CD4-positive, alpha-beta T cell (primary cell): ENCODE measurements at places on chromosomes 6 and 20.

- no peak for DNase-seq
Observed at GRCh38 chr6:33837971-33838665, 34.3 kb upstream of the MLN start.

- no peak for DNase-seq
Observed at GRCh38 chr6:37785002-37785662, 34.4 kb upstream of the ZFAND3 start.

GRCh38 chr6:9583753-9584352 is 831.0 kb downstream of the TFAP2A start:
- no peak for DNase-seq

DNA sequence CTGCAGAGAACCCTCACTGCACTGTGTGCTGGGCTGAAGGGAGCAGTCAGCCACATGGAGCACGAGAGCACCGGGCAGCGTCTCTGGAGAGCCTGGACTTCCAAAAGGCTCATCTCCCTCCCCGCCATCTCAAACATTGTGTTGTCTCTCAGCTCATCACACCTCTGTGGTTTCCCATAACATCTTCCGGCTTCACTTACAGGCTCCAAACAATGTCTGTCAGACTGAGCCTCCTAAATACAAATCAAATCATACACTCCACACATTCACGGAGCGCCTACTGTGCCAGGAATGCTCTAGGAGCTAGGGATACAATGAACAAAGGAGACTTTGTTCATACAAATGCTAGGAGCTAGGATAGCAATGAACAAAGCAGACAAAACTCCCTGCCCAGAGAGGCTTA is 398.0 kb downstream of the RNGTT start:
- DNase-seq, result no peak

DNA sequence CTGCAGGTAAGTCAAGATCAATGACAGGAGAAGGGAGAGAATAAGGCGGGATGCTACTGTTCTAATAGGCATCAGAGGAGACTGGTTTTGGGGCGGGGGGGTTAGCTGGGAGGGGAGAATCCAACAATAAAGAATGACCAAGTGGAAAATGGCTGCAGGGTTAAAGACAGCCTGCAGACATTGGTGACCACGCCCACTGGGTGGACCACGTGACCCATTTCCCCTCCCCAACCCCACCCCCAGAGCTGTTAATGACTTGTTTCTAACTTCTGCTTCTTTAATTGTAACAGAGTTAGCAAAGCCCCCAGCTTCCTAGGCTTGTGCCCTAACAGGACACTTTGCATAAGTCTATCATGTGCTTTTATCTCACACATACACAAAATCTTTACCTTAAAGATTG is 344.5 kb downstream of the KIF16B start:
- DNase-seq, result no peak

- DNase-seq, result no peak
Observed at GRCh38 chr6:3108746-3109414, 9.6 kb upstream of the BPHL start.

- no peak for DNase-seq
Observed at GRCh38 chr6:38725414-38726183, 10.5 kb downstream of the DNAH8 start.

DNA sequence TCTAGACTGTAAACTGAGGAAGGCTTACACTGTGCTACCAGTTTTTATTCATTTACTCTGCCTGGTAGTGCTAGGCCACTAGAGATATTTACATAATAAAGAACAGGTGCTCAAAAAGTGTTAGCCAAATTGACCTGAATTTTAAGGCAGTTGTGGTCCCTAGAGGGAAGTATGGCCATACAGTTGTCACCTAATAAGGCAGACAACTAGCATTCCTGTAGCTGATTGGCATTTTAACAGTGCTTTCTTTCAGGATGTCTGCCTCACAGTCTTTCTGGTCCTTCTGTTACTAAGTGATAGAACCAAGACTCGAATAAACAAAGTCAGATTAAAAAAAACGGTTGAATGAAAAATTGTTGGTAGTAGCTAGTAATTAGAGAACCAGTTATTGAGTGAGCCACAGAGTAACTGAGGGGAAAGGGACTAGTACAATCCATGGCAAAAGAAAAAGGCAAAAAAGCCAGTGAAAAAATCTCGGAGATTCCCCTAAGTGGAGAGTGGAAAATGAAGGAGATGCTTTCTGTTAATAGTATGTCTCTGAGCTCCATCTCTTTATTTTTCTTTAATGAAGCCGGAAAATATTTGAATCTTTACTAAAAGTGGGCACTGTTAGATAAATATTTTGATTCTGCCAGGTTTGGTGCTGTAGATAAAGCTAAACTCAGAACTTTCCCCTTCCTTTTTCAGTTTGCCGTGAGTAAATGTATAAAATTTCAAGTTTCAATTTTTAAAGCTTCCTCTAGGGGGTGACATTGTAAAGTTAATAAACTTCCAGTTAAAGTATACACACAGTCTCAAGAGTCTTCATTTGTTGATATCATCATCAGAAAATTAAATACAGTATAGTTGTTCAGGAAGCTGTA is 9.1 kb downstream of the VTA1 start:
- DNase-seq, result no peak

- DNase-seq, result no peak
Observed at GRCh38 chr6:96923400-96923799, 1.1 kb upstream of the KLHL32 start.

DNA sequence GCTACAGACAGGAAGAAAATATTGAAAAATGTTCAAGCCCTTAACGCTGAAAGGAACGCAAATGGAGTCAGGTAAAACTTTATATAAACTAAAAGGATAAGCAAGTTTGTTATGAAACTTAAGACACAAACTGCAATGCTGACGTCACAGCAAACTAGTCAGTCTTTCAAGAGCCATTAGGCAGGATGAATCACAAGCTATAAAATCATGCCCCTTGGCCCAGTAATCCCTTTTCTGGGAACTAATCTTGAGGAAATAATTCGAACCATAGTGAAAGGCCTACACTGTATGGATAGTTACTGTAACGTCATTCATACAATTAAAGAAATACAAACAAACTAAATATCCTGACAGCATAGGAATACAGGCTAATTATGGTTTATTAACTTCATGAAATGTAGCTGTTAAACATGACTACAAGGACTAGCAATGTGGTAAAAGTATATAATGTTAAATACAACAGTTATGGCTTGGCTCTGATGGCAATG is 42.7 kb upstream of the HINT3 start:
- no peak for DNase-seq

DNA sequence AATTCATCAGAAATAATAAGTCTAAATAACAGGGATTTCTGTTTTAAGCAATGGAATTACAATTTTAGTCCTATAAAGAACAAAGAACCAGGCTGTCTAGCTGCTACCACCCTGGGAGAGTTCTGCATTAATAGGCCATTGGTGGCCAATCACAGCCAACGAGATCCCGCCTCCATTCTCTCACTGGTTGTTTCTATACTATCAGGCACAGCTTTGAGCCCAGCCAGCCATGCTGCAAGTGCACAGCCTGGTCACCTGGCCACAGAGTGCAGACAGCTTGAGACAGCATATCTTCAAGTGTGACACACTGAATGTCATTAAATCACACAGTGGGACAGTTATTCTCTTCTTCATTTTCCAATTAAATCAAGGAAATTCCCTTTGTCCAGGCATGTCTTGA is 16.1 kb upstream of the RAB22A start:
- no peak for DNase-seq

DNA sequence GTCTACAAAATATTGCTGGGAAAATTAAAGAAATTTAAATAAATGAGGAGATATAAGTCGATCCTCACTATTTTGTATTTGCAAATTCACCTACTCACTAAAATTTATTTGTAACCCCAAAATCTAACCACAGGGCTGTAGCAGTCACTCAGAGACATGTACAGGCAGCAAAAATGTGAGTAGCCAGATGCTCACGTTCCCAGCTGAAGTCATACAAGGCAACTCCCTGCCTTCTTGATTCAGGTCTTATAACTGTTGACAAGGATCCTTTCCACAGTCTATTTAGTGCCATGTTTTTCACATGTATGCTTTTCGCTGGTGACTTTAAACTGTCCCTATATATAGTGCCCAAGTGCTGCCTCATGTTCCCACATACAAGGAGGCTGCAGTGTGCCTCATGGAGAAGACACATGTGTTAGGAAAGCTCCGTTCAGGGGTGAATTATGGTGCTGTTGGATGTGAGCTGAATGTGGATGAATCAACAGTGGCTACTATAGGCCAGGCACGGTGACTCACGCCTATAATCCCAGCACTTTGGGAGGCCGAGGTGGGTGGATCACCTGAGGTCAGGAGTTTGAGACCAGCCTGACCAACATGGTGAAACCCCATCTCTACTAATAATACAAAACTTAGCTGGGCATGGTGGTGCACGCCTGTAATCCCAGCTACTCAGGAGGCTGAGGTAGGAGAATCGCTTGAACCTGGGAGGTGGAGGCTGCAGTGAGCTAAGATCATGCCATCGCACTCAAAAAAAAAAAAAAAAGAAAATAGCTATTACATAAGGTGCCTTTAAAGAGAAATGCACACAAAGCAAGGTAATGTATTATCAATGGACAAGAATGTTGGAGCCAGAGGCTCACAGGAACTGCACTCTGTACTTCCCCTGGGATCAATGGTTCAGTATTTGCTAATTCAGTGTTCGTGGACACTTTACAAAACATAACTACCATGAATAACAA is 55.3 kb downstream of the STK35 start:
- DNase-seq, result no peak

GRCh38 chr6:109320072-109320471 is 62.2 kb downstream of the CD164 start:
- DNase-seq, result no peak

- no peak for DNase-seq
Observed at GRCh38 chr20:33874129-33874528, 63.0 kb downstream of the CHMP4B start.

- DNase-seq, result no peak
Observed at GRCh38 chr6:41045664-41046063, 3.4 kb downstream of the TSPO2 start.

- no peak for DNase-seq
Observed at GRCh38 chr20:3760655-3761348, 6.8 kb downstream of the ADISSP start.
